ENCODE measurements at places on chromosomes 1 and 21.

- no peak for DNase-seq
Measured at GRCh38 chr1:14948112-14948652, 205.4 kb upstream of the TMEM51 start.

DNA sequence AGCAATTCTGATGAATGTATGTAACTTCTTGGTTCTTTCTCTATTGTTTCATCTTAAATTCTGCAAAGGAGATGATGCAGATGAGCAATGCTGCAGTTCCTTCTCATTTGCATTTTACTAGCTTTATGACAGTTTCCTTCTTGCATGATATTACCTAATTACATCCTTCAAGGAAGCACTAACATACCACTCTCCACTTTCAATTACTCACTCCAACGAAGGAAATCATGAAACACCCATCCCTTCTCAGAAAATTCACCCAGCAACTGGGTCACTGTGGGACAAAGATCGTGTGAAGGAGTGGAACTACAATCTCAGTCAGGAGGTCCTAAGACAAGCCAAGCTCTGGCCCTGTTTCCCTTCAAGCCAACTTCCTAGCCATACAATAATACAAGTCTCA is 142.3 kb downstream of the CHD1L start:
- DNase-seq, result no peak

- DNase-seq, result no peak
Measured at GRCh38 chr21:32203877-32204480, 74.9 kb downstream of the MIS18A start.

DNA sequence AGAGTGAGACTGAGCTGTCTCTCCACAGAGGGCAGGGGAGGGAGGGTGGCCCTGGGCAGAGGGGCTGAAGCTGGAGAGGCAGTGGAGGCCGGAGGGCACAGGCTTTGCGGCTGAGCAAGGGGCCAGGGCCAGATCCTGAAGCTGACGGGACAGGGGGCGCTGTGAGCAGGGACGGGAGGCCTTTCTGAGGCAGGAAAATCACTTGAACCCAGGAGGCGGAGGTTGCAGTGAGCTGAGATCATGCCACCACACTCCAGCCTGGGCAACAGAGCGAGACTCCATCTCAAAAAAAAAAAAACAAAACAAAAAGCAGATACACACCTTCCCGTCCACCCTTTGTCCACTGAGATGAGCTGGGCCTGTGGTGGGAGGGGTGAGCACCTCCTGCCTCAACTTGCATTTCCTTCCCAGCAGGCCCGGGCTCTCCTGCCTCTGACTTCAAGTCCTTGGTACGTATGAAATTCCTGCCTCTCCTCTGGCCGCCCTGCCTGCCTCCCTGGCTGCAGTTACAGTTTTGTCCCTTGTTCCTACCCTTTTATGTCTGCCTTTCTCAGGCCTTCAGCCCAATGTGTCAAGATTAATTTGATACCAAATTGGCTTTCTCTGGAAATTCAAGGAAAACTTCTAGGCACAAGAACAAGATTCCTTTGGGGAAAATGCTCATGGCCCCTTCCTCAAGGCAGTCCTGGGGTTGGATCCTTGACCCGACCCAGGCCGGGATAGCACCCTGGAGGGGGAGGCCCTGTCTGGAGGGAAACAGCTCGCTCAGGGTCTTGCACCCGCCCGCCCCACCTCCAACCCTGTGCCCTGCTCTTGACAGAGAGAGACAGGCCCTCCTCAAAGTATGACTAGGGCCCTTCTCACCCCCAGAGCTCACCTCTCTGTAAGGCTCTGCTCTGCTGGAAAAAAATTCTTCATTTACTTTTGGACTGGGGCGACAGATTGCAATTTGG is 11.2 kb upstream of the ADAMTSL4 start:
- no peak for DNase-seq

- no peak for DNase-seq
Measured at GRCh38 chr1:55244476-55245099, 29.4 kb upstream of the USP24 start.

DNA sequence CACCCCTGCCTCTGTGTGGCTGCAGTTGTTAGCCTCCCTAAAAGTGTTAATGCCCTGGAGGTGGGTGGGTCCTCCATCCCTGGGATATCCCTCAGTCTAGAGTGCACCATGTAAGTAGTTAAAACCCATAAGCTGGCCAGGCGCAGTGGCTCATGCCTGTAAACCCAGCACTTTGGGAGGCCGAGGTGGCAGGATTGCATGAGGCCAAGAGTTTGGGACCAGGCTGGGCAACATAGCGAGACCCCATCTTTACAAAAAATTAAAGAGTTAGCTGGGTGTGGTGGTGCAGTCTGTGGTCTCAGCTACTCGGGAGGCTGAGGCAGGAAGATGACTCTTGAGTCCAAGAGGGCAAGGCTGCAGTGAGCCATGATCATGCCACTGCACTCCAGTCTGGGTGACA is 10.3 kb downstream of the MYOC start:
- no peak for DNase-seq

DNA sequence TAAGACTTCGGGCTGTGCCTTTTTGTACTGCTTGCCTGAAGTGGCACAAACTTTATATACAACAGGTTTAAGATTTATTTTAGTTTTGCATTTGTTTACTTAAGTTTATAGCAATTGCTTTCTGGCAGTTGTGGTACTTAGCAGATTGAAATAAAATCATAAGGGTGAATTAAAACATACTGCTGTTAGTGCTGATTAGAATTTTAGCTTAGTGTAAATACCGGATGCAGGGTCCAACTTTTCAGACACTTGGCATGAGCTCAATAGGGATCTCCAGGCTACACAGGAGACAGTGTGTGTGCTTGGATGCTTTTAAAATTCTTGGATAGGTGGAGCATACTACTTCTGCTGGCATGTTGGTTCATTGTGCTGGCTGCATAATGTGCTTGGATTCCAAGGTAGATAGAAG is 159.6 kb downstream of the NFIA start:
- no peak for DNase-seq

DNA sequence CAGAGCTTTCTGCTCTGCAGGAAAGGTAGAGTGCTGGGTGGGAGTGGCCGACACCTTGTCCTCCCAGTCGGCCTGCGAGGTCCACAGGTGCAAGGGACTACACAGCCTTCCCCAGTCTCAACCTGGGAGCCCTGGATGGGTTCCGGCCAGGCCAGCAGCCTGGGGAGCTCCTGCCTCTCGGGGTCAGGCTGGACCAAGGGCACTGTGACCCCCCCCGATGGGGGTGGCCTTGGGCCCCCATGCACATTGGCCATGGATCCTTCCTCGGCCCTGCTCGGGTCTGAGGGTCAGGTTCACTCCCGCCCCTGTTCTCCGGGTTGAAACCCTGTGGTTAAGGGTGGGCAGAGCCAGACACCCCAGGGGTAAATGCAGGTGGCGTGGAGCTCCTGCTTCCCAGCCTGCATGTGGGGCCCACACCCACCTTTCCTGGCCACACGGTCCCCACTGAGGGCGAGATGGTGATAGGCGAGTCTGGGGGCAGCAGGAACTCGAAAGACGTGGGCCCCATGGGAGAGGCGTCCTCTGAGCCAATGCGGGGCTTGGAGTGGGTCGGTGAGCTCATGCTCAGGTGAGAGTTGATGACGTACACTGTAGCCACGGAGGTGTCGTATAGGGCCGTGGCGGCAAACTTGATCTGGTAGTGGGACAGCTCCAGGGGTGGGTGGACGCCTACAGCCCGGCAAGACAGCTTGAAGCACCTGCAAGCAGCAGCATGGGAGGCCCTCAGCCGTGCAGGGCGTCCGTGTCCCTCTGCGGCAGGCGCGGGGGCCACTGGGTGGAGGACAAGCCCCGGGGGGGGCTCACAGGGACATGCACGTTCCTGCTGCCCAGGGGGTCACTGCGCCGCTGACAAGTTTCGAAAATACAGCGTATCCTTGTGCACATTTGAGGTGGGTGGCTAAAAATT is 10.8 kb upstream of the TMEM52 start:
- no peak for DNase-seq

DNA sequence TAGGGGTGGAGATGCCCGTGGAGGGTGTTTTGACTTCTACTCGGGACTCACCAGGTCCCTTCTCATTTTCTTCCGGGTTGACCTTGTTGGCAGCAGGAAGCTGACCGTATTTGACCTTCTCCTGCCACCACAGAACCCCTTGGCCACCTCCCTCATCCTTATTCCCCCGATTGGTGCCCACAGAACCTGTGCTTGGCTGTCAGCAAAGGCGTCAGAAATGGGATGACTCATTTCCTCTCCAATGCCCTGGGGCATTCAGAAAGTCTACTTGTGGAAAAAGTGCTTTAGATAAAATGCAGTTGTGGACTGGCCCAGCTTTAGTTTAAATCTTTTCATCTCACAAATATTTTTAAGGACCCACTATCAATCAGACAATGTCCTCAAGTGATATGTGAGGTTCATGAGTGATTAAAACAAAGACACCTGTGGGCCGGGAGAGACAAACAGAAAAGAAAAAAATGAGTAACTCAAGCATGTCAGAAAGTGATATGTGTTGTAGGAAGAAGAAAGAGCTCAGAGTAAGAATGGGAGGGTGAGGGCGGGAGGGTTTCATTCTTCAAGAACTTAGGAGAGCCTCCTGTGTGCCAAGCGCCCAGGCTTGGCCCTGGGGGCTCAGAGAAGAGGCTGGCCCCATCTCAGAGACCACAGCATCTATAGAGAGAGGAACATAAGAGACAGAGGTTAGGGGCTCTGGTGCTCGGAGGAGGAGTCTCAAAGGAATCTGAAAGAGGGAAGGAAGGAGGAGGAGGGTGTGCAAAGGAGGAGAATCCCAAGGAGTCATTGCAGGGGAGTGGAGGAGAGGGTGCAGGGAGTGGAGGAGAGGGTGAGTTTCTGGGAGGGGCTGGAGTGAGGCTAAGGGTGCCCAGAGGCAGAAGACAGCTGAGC is 221.6 kb upstream of the VAMP3 start:
- DNase-seq, result peak; percentile 15

- DNase-seq, result no peak
Measured at GRCh38 chr1:10615932-10616671, 141.4 kb downstream of the PEX14 start.

- no peak for DNase-seq
Measured at GRCh38 chr1:58902830-58903513, 119.1 kb upstream of the JUN start.

- DNase-seq, result no peak
Measured at GRCh38 chr1:244735876-244736561, 83.1 kb downstream of the DESI2 start.

DNA sequence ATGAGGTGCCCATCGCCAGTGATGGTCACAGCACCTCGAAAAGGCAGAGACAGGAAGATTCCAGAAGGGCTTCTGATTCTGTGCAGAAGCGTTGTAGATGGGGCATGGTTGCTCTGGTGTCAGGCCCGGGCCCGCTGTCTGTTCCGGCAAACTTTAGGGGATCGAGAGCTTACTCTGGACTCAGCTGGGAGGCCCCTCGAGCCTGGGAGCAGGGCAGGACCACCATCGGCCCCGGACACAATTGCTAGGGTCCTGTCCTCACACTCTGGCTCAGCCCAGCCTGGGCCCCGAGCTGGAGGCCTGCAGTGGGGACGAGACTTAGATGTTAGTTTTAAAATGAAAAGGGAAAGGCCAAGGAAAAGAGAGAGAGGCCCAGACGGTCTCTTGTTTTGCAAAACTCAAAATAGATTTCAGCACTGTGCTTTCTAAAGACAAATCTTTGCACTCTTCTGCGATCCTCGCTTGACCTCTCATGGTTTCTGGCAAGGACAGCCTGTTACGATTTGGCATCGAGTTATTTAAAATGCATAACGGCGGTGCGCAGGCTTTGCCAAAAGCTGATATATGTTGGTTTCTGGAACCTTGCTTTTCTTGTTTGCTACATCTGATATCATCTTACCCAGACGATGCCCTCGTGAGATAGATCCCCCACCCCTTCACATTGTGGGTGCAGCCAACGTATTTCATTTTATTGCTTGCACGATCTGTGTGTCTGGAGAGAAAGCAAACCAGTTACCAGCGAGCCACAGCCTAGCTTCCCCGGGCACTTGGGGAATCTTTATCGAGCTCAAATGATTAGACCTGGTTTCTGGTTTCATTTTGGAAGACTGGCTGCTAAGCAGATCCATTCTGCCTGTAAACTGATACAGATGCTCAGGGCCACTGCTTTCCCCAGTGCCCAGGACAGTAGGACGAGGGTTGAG is 58.0 kb downstream of the PRDM16 start:
- no peak for DNase-seq

DNA sequence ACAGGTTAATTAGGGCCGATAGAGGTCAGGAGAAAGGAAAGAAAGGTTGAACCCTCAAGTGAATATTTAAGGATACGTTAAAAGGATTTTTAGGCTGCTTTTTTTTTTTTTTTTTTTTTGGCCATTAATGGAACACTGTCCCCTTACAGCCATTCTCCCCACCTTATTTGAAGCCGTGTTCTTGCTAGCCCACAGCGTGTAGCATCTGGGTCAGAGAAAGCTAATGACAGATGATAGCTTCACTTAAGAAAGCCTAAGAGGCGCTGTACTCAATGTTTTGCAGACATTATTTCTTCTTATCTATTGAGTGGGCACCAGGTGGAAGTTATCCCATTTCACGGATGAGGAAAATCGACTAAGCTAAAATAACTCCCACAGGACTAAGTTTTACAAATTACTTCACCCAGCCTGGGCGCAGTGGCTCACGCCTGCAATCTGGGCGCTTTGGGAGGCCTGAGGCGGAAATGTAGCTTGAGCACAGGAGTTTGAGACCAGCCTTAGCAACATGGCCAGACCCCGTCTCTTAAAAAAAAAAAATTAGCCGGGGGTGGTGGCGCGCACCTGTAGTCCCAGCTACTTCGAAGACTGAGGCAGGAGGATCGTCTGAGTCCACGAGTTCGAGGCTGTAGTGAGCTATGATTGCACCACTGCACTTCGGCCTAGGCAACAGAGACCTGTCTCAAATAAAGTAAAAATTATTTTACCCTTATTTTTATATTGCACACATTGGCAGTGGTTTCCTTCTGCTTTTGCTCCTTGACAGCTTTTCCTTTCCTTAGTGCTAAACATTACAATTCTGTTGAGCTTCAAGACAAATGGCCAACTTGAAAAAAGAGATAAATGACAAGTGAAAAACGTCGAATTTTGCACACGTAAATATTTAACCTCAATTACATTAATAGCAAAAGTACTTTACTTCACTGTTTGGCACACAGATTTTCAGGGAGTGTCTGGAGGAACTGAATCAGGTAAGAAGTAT is 1.1 kb upstream of the PHTF1 start:
- DNase-seq, result no peak

DNA sequence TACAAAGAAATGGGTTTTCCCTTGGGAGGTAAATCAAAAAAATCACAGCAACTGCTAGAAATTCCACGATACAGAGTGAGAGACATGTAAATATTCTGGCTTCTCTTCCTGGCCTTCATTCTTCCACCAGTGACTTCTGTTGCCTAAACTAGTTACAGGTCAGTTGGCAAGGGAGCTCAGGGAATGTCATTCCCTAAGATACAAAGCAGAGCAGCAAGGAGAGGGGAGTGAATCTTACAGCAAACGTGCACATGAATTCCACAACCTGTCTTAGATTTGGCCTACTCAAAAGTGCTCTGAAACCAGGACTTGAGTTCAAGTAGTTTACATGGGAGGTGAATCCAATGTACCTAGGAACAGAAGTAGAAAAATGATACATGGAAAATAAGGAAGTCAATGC is 445.3 kb upstream of the LRRC7 start:
- no peak for DNase-seq

All from NCI-H1436 treated with DMSO at 0.1 percent for 48 hours (cell line).